Pericardium fibroblast (primary cell): ENCODE measurements at places on chromosomes 6 and 20. TPM values are rescaled to one million over a fixed set of nuclear protein-coding genes. Genes with fewer than 3 reads are reported as not detected.

RXRB gene
- total RNA-seq: 20.3 and 20.7 TPM in 2 replicates

TRIM31 gene
- total RNA-seq: not detected in 2 replicates

MAK gene
- total RNA-seq: not detected in 2 replicates

ADGRF5 gene
- 0.23 and 3.0 TPM in 2 replicates for total RNA-seq

EPPIN gene
- not detected in 2 replicates for total RNA-seq

MEI4 gene
- not detected in 2 replicates for total RNA-seq

ADAM33 gene
- total RNA-seq: 89.4 and 111 TPM in 2 replicates

BNIP5 gene
- not detected in 2 replicates for total RNA-seq

SDCBP2 gene
- total RNA-seq: 1.8 and 5.8 TPM in 2 replicates

HTR1E gene
- total RNA-seq: not detected in 2 replicates

FRS3 gene
- 0.68 and 3.0 TPM in 2 replicates for total RNA-seq

PTGIS gene
- total RNA-seq: 58.2 and 66.7 TPM in 2 replicates

FOXA2 gene
- total RNA-seq: not detected in 2 replicates

SNRNP48 gene
- total RNA-seq: 6.8 and 7.8 TPM in 2 replicates
